ENCODE measurements at places on chromosomes 3 and 15. TPM values are rescaled to one million over a fixed set of nuclear protein-coding genes. Genes with fewer than 3 reads are reported as not detected.

- no peak for DNase-seq
Measured at GRCh38 chr3:185460719-185461350, 38.0 kb downstream of the TMEM41A start.

- DNase-seq, result peak; percentile 33
Measured at GRCh38 chr3:11480663-11481298, 162.9 kb downstream of the VGLL4 start.

DNA sequence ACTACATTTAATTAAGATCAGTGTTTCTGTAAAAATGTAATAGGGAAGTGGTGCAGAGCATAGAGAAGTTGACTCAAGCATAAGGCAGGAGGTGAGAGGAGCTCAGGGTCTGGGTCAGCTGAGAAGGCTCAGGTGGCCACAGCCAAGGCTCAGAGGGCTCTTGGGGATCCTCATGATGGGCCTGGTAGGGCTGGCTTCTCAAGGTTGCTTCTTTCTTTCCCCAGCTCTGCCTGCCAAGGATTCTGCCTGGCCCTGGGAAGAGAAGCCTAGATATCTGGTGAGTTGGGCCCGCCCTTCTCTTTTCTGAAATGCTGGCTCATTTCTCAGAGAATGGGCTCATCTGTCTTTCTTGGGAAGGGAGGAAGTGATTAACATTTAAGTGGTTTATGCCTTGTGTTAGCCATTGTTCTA is 6.5 kb downstream of the ZNF589 start:
- DNase-seq, result no peak

GRCh38 chr15:31522028-31522427 is 195.4 kb downstream of the KLF13 start:
- no peak for DNase-seq

DNA sequence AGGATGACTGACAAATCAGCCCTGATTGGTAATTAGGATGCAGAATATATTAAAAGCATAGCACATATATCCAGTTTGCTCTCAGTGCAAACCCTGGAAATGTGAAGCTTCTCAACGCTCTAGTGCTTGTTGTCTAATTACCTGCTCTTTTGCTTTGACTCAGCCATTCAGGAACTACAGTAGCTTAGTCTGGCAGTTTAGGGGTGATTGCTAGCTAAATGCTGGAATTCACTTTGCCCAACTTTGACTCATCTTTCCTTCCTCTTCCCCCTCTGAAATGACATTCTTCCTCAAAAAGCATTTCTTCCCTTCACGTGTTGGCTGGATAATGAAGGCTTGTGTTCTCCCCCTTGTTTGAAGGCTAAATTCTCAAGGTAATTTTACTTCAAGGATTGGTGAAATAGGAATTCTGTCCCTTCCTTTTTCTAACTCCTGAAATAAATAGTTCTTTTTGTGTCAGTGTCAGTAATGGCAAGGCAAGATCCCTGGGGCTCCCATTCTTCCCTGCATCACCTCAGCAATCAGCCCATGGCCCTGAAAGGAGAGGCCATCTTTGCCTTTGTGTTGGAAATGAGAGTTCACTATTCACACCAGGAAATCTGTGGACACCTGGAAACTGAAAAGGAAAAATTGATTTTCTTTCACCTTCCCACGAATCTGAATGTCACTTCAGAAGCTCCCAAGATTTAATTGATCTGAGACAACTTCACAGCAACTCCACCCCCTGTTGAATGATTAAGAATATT is 103.6 kb downstream of the ECT2 start:
- no peak for DNase-seq

GRCh38 chr3:9552252-9552999 is 1.2 kb downstream of the LHFPL4 start:
- peak; percentile 29 for DNase-seq

- no peak for DNase-seq
Measured at GRCh38 chr3:61141697-61142096, 109.6 kb downstream of the FHIT start.

- DNase-seq, result no peak
Measured at GRCh38 chr3:17747174-17747889, 4.9 kb upstream of the TBC1D5 start.

GRCh38 chr3:129184396-129184657 is 631 bp upstream of the CNBP start:
- no peak for DNase-seq

- DNase-seq, result no peak
Measured at GRCh38 chr3:9622438-9622837, 26.9 kb upstream of the MTMR14 start.

DNA sequence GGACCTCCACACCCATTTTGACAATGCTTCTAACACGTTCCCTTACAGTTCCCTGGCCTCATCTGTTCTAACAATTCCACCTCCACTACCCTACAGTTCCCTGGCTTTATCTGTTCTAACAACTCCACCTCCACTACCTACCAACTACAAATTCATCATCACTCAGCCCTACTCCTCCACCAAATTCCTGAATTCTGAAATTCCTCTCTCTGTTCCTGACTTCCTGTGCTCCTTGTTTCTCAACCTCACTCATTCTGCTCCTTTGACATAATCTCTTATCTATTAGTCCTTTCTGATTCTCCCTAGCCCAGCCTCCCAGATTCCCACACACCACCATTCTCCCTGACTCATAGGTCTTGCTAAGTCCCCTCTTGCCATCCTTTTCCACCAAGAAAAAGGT is 22.5 kb downstream of the UPK1B start:
- DNase-seq, result no peak

Gene TLR9
- 0.26 TPM for polyA plus RNA-seq

Gene ABTB1
- polyA plus RNA-seq, result 22.8 TPM

Gene ETFA
- 170 TPM for polyA plus RNA-seq
